ENCODE measurements at places on chromosomes 13 and 19.

- DNase-seq = no peak
Observed at GRCh38 chr13:112576191-112576590, 11.8 kb downstream of the TUBGCP3 start.

- DNase-seq = no peak
Observed at GRCh38 chr13:90177512-90177911, 1170.0 kb upstream of the MIR17HG start.

GRCh38 chr13:71457645-71458044 lies 409.4 kb downstream of the DACH1 start:
- DNase-seq = no peak

DNA sequence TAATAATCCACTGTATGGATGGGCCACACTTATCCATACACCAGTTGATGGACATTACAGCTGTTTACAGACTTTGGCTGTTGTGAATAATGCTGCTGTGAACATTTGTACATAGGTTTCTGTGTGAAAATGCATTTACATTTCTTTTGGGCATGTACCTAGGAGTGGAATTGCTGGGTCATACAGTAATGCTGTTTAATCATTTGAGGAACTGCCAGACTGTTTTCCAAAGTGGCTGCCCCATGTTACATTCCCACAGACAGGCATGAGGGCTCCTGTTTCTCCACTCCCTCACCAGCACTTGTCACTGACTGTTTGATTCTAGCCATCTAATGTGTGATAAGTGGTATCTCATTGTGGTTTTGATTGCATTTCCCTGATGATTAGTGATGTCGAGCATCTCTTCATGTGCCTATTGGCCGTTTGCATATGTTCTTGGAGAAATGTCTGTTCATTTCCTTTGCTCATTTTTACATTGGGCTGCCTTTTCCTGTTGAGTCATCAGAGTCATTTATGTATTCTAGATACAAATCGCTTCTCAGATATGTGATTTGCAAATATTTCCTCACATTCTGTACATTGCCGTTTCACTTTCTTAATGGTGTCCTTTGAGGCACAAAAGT lies 12.8 kb downstream of the TMEM255B start:
- no peak for DNase-seq

GRCh38 chr13:97798836-97799235 lies 154.6 kb upstream of the IPO5 start:
- no peak for DNase-seq

- DNase-seq = no peak
Observed at GRCh38 chr19:30665449-30665848, 293.3 kb downstream of the ZNF536 start.

GRCh38 chr13:91111476-91112200 lies 235.8 kb upstream of the MIR17HG start:
- no peak for DNase-seq

DNA sequence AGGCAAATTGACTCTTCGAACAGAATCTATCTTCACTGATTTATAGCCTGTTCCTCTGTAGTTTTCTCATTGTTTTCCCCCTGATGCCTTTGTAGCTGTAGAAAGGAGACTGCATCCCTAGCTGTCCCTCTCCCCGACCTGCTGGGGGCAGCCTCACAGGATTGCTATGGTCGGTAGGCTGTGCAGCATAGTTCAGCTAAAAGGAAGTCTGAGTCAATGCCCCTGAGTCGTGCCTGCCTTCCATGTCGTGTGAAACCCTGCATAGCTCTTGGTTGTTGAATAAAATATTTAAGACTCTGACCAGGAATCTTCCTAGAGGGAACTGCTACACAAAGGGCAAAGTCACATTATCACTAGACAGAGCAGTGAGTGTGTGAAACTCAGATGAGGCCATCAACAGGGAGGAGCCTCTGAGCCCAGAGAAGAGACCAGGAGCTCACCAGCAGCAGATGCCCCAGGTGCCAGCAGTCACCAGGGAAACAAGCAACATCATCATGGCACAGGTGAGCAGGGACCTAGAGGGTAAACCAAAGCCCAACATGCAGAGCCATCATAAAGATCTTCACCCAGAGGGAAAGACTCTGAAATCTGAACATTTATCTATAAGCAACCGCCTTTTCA lies 108.4 kb upstream of the NBEA start:
- DNase-seq = no peak

DNA sequence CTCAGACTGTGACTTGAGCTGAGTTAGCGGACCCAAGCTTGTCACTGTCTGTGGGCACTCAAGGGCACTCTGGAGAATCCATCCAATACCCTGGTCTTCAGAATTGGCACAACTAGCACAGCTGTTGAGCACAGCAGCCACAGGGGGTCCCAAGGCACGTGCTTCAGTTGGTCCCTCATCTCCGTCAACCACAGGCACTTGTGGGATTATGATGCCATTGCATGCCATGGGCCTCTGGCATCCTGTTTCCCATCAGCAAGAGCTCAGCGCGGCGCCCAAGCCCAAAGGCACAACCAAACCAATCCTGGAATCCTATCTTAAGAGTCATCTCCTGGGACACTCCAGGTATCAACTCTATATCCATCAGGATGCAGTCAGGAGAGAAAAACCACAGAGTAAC lies 3.7 kb upstream of the B3GNT8 start:
- peak; percentile 37 for DNase-seq

DNA sequence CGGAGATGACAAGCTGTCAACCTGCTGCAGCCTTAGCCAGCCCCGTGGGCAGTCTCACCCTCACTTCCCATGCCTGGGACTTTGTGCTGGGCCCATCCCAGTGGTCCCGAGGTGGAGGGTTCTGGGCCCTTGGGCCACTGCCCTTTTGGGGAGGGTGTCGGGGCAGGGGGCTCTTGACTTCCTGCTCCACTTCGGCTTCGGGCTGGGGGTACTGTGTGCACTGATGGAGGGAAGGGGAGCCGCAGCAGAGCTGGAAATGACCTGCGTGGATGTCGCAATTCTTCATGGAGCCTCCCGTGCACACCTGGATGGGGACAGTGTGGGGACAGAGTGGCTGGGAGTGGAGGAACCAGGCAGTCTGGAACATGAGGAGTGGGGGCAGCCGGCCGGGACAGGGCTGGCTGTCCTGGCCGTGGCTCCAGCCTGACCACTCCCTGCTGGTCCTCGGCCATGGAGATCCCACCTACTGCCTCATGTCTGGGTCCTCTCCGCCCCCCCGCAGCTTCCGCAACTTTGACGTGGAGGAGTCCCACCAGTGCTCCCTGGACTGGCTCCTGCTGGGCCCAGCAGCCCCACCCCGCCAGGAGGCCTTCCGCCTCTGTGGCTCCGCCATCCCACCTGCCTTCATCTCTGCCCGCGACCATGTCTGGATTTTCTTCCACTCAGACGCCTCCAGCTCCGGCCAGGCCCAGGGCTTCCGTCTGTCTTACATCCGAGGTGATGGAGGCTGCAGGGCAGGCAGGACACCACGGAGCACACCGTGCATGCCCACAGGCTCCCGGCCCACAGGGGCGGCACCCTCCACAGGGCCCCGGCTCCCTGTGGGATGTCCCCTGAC lies 10.2 kb downstream of the LRP3 start:
- no peak for DNase-seq

- DNase-seq = no peak
Observed at GRCh38 chr19:3369337-3370213, 3.2 kb downstream of the NFIC start.

DNA sequence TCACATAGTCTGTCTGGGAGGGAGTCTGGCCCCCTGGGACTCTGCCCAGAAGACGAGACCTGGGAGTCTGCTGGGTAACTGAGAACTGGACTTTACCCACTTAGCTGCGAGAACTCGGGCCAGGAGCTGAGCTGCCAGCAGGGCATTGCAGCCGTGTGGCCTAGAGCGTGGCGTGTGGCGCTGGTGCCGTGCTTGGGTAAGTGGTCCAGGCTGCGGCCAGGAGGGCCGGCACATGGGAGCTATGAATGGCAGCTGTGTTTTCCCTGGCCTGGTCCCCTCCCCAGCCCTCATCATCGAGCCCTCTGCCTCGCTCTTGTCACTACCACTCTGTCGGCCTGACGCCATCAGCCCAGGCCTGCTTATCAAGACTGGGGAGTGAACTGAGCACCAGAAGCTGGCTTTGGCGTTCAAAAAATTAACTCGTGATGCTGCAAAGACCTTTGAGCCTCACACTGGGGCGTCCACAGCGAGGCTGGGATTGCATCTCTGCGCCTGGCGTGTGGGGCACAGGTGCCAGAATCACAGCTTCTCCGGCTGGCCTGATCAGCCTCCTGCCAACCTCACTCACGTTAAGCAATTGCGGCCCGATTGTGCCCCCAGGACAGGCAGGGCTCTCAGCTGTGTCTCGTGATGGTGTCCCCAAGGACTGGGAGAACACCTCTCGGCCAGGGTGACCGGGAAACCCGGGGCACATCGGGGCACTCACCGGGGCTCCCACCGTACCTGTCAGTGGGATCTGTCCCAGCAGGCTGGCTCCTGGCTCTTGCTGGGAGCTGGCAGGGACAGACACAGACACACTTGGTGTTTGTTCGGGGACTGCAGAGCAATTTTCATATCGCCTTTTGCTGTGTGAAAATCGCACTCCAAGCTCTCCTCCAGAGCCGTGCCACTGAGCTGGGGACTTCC lies 85.9 kb downstream of the KDM4B start:
- no peak for DNase-seq
